ENCODE measurements at places on chromosomes 4 and X.

GRCh38 chr4:138650929-138651448, 364.6 kb upstream of the NOCT start:
- DNase-seq = no peak

DNA sequence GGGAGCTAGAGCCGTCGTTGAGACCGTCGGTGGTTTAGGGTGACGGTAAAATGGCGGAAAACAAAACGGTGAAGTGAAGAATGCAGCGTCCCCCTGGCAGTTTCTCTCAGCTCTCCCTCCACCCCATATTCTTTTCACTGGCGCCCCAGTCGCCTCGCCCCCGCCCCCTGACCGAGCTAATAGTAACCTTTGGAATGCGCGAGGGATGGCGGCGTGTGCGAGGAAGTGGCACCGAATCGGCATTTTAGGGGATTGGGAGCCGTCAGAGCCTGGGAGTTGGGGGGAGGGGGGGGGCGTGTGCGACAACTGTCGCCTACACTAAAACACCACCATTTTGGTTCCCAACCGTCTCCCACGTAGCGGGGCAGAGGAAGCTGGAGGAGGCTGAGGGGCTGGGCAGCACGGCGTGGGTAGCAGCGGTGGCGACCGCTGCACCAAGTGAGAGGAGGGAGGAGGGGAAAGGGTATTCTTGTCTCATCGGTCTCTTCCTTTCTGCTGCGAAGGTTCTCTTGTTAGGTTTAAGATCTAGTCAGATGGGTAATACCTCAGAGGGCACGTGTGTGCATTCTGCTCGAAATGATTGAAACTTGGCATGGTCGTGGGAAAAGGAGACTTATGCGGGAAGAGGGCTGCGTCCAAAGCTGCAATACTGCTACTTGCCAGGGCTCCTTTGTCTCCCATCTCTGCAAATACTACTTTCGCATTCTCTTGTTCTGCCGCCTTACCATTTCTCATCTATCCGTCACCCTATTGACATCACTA, 840 bp downstream of the ZNF711 start:
- DNase-seq = no peak

- no peak for DNase-seq
Measured at GRCh38 chrX:8033175-8033574, 106.0 kb upstream of the PNPLA4 start.

- no peak for DNase-seq
Measured at GRCh38 chr4:102807345-102807744, 20.0 kb downstream of the UBE2D3 start.

All from activated naive CD4-positive, alpha-beta T cell treated with anti-CD3 and anti-CD28 coated beads, Interleukin-2, amount 50 U/mL, for 16 hours (primary cell).